Stimulated activated CD4-positive, alpha-beta T cell treated with anti-CD3 and anti-CD28 coated beads, TNF-alpha, amount 100 ng/mL, for 4 hours (primary cell): ENCODE measurements at places on chromosomes 7 and 10.

DNA sequence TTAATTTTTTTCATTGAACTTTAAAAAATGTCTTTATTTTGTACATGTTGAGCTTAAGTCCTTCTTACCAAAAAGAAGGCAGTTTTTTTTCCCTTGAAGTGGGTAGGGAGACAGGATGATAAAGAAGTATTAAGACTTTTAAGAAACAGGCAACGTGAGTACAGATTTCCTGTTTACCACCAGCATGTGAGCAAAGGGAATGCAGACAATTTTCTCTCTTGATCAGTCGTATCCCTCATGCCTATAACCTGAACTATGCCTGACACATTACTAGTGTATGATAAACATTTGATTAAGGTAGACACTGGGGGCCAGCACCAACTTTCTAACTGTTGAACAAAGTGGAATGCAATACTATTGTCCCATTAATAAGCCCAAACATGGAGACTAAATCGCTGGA is 8.8 kb upstream of the OR2A2 start:
- no peak for DNase-seq

DNA sequence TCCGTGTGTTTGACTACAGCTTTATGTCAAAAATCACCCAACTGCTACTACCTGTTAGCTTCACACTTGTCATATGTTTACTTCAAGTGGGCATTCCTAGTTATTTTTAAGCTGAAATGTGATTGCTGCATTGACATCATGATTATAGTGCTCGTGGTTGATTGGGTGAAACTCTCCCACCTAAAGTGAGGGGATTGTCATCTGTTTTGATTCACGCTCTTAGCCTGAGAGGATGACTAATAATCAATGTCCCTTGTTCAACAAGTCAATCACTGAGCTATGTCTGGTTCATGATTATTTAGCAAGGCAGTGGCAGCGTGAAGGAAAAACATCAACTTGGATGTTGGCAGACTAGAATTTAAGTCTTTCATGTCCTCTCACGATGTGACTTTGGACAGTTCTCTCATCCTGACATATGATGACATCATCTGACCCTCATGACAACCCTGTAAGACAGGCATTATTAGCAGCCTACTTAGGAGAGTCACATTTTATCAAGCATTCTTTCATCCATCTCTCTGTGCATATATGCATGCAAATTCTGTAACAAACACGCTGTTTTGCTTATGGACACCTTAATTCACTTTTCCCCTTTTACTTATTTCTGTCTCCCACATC is 352.6 kb upstream of the ZMIZ1 start:
- DNase-seq, result no peak

DNA sequence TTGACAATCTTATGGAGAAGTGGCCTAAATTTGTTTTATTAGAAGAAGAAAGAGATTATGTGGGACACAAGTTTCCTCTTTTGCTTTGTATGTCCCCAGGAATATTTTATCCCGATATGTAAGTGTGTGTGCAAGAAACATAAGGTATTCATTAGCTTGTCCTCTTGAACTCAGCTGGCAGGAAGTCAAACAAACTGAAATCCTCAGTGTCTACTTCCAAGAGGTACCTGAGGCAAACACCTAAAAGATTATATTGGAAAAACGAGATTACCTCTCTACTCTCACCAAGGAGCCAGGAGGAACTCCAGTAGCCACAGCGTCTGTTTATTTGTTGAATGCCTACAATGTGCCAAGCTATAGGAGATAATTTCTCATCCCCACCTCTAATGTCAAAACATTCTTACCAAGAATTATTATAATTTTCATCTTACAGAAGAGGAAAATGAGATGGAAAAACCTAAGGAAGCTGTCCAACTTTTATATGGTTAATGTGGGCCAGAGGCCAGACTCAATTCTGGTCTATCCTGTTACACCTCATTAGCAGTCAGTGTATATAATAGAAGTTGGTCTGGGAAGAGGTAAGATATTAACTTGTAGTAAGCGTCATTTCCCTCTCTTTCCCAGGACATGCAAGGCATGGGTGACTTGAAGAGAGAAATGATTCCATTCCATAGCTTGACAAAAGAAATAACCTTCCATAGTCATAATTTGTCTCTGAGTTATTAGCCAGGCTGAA is 692.7 kb downstream of the MAGI2 start:
- DNase-seq, result no peak

DNA sequence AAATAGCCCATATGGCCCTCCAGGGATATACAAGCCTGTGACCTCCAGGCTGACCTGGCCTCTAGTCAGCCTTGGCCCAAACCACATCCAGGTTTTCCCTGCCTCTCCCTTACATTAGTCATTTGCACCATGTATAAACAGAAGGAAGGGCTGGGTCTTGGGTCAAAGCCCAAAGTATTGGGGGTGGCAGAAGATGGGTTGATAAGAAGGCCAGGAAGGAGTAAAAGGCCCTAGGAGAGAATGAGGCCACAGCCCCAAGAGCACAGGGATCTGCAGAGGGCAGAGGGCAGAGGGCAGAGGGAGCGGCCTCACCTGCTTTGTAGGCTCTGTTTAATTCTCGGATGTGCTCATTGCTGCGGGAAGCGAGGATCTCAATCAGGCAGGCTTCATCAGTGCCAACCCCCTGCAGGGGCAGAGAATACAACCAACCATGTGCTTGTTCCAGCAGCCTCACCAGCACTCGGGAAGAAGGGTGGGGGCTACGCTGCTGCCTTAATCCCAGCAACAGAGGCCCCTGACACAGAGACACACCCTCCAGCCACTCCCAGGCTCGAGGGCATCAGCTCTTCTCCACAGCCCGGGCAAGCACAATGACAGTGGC is 31.3 kb downstream of the PLAC9 start:
- DNase-seq, result no peak

DNA sequence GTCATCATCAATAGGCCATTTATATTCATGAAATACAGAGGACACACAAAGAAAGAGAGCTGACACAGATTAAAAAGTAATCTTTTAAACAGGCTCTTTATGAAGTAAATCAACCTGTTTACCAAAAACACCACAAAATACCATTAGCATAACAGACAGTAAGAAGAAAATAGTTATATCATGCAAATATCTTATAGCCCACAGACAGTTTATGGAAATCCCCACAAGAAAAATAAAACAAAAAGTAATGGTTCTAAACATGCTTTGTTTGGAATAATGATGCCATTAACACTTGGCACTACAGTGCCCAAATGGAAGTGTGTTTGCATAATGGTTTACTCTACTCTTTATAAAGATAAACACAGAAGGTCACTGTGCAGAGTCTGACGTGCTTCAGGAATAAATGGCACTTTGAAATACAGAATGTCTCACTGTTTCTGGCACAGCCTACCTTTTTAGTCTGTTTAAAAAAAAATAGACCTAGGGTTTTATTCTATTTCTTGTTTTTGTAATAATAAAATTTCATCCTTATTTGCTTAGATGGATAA is 30.1 kb downstream of the SEMA3D start:
- no peak for DNase-seq

- no peak for DNase-seq
Measured at GRCh38 chr10:70906953-70907636, 18.7 kb upstream of the PCBD1 start.

DNA sequence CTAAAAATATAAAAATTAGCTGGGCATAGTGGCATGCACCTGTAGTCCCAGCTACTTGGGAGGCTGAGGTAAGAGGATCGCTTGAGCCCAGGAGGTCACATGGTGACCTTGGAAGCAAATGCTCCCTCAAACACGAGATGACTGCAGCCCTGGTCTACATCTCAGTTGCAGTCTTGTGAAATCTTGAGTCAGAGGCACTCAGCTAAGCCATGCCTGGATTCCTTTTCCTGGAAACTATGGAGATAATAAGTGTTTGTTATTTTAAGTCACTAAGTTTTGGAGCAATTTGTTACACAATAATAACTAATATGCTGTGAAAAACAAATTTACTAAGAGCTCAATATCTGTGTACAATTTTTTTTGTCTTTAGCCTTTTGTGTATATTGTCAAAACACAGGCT is 284.3 kb upstream of the KAT6B start:
- DNase-seq, result no peak

GRCh38 chr7:40498924-40499510 is 364.2 kb downstream of the SUGCT start:
- DNase-seq, result no peak

DNA sequence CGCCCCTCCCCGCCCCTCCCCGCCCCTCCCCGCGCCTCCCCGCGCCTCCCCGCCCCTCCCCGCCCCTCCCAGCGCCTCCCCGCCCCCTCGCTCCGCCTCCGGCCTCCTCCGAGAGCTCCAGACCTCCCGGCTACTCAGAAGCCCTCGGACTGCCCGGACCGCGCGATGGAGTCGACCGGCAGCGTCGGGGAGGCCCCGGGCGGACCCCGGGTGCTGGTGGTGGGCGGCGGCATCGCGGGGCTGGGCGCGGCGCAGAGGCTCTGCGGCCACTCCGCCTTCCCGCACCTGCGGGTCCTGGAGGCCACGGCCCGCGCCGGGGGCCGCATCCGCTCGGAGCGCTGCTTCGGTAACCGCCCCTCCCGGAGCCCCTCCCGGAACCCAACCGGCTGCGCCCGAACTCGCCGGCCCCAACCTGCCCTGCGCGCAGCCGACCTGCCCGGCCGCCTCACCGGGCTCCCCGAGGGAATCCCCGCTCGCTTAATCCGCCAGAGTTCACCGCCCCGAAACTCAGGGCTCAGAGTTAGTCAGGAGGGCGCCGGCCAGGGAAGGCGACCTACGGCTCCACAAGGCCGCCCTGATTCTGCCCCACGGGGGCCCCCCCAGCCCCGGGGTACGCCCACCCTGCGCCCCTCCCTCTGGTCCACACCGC is at the start of gene PAOX:
Gene PAOX (plus strand): TSS at position 111 of the 649 bp plus-strand sequence. CDS start 55 bp downstream, at position 166.
- peak; percentile 47 for DNase-seq

DNA sequence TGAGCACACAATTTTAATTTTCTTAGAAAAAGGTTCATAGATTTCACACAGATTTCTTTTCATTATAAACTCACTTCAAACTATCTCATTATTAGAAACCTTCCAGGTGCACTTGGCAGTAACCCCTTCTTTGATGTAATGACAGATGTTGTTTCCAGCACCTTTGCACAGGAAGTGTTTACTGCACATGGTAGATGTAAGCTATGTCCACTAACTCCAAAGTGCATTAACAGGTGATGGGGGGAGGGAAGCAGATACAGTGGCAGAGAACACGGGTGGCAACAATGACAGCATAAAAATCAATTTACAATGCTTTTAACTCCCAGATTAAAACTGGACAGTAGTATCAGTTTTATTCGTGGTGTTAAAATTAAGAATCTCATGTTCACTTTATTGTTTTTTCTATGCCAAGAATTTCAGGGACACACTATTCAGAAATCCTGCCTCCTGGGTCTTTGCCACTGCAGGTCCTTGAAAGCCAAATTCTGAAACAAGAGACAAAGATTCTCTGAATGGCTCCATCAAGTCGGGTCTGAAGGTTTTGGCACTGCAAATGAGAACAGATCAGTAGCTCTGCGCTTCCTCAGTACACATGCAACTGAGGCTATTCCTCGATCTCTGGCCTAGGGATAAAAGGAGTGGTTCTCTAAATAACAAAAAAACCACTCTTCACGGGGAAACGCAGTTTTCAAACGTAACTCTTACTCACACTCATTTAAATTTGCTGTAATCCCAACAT is 187.7 kb downstream of the JAZF1 start:
- DNase-seq, result no peak

- no peak for DNase-seq
Measured at GRCh38 chr7:121420976-121421375, 24.9 kb upstream of the FAM3C start.

DNA sequence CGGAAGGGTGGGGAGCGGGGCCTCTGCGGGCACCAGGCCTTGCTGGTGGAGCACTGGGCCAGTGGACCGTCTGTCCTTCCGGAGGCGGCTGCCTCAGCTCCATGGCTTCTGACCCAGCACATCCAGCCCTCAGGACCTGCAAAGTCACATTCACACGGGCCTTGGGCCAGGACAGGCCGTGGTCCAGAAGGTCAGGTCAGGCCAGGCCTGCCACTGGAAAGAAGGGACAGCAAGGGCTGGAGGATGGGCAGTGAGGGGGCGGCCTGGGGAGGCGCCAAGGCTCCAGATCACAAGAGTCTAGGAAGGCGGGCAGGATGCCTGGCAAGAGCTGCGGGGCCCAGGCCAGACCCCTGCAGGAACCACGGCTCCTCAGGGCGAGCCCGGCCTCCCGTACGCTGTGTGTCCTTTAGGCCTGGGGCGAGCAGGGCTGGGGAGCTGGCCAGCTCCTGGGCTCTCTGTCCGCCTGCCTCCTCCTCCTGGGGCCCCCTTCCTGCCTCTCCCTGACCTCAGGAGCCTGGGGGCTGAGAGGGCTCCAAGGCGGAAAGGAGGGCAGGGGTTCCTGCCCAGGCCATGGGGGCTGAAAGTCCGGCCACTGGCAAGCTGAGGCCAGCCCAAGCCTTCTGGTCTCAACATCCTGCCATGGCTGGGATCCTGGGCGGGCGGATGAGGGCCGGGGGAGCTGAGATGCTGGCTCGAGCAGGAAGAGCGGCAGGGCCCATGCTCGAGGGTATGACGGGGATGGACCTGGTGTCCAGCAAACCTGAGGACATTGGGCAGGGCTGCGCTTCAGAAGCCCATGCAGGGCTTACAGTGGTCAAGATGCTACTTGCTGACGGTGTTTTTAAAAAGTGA is 225.8 kb downstream of the ELFN1 start:
- DNase-seq, result no peak

- no peak for DNase-seq
Measured at GRCh38 chr7:92598310-92598981, 8.3 kb upstream of the FAM133B start.

GRCh38 chr7:127189074-127189473 is 63.7 kb downstream of the GRM8 start:
- no peak for DNase-seq

DNA sequence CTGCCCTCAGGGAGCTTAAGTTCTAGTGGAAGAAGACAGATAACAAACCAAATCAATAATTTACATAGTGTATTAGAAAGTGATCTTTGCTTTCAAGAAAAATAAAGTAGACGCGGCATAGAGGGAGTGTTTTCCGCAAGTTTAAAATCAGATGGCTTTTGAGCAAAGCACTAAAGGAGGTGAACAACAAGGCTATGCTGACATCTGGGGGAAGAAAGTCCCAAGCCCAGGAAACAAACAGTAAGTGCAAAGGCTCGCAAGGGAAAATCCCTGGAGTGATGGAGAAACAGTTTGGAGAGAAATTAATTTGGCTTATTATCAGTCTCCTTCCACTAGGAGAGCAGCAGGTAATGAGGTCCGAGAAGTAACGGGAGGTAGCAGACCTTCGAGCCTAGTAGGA is 1.9 kb upstream of the CNNM2 start:
- DNase-seq, result no peak

DNA sequence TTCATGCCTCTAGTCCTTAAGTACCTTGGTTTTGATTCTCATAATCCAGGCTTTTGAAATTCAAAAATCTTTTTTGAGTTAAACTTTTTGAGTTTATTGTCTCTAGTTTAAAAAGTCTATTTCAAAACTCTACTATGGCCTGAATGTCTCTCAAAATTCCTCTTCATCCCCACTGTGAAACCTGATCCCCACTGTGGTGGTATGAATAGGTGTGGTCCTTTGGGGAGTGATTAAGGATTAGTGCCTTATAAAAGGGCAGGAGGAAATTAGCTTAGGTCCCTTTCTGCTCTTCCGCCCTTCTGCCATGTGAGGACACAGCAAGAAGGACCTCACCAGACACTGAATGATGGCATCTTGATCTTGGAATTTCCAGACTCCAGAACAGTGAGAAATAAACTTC is 44.1 kb upstream of the JAZF1 start:
- DNase-seq, result no peak

GRCh38 chr7:158067931-158068482 is 519.6 kb downstream of the PTPRN2 start:
- DNase-seq, result no peak
